ENCODE measurements at places on chromosomes 12 and 14.

- no peak for DNase-seq
Measured at GRCh38 chr12:58416236-58416635, 474.9 kb downstream of the ATP23 start.

DNA sequence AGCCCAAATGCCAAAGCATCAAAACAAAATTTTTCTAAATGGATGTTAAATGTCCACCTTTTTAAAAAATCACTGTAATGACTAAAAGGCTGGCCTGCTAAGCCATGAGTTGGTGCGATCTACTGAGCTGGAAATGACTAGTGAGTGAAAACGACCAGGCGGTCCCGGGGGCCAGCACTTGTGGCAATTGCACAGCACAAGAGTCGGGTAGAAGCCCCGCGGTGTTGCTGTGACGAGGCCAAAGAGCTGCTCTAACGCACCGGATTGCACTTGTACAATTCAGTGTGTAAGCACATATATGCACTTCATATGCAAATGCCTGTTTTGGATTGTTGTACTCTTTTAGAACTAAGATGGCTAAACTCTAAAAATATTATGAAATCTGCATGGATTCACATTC lies 64.1 kb upstream of the DYNC1H1 start:
- no peak for DNase-seq

- DNase-seq: no peak
Measured at GRCh38 chr14:23804817-23805216, 148.8 kb upstream of the DHRS4 start.

- no peak for DNase-seq
Measured at GRCh38 chr12:19128485-19128884, 1.0 kb upstream of the PLEKHA5 start.

DNA sequence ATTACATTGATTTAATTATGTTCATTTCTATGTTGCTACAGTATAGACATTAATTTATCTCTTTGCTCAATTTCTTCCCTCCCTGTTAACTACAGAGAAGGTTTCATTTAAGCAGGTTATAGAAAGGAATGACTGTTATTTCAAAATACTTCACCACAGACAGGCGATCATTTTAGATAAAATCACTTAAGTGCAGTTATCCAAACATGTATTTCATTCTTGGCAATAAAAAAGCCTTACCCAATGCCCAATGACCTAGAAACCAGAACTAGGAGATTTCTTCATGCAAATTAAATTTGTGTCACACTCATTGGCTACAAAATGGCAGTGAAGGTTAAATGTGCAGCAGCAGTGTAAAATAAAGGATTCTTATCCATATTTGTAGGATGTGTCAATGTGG lies 266.4 kb downstream of the KCNH5 start:
- DNase-seq: no peak

- no peak for DNase-seq
Measured at GRCh38 chr14:81839056-81839455, 305.4 kb upstream of the SEL1L start.

DNA sequence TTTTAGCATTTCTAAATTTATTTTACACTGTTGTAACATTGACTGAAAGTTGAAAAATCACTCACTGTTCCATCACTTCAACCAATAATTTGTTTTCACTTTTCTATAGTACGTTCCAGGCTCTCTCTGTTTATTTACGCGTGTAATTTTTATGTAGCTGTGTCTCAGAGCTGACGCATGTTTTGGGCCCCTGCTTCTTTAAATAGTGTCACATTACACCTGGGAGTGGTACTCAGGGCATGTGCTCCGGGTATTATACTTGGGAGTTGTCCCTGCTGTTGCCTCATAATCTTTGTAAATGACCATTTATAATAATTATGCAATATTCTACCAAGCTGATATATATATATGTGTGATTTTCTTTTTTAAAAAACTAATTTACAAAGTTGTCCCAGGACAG lies 132.8 kb upstream of the CPM start:
- no peak for DNase-seq

GRCh38 chr12:1643905-1644533 lies 15.0 kb downstream of the WNT5B start:
- no peak for DNase-seq

DNA sequence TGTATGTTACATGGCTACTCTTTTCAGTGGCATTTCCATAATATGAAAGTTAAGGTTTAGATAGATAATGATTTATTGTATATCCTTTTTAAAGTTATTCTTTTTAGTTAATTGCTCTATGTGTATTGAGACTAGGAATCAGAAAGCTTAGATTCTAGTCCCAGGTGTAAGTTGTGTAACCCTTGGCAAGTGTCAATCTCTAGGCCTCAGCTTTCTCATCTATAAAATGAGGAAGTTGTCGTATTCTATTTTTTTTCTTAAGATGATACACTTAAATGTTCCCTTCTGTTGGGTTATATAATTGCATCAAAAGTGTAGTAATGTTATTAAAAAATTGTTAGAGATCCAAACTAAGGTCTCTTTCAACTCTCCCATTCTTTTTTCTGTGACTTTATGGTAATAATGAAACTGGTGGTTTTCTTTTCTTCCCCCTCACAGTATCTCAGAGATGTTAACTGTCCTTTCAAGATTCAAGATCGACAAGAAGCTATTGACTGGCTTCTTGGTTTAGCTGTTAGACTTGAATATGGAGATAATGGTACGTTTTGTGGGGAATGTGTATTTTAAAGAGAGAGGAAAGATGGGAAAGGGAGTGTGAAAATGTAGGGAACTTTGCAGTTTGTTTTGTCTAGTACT lies 4.1 kb downstream of the RTRAF start:
- DNase-seq: no peak

DNA sequence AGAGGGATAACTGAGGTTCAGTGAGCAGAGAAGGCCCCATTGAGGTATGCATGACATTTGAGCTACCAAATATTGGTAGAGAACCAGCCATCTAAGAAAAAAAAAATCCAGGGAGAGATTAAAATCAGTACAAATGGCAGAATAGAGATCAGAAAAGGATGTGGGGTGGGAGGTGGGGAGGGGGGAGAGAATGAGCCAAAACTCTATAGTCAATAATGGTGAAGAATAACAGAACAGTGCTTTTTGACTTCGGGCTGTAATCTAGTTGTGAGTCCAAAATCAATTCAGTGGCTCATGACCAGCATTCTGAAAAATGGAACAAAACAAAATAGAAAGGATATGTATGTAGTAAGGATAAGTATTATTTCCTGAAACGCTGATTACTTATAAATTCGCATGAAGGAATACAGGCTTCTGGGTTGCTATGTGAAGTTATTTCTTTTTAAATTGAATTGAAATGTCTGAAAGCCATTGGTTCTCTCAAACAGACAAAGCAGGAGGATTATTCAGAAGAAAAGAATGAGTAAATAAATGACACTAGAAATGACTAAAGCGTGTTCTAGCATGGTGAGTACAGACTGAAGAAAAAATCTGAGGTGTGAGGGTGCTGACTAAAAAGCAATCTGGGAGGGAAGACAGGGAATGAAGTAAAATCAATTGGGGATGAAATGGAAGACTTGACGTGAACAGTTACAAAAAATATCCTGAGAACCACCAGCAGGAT lies 72.4 kb downstream of the ATP2B1 start:
- no peak for DNase-seq

DNA sequence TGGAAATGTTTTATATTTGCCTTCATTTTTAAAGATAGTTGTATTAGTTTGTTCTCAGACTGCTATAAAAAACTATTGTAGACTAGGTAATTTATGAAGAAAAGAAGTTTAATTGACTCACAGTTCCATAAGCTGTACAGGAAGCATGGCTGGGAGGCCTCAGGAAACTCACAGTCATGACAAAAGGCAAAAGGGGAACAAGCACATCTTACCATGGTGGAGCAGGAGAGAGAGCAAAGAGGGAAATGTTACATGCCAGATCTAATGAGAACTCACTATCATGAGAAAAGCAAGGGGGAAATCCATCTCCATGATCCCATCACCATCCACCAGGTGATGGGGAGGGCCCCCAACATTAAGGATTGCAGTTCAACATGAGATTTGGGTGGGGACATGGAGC lies 35.5 kb upstream of the UNC79 start:
- DNase-seq: no peak

GRCh38 chr12:56628671-56629458 lies 1.3 kb downstream of the BAZ2A start:
- no peak for DNase-seq

GRCh38 chr14:101189962-101190560 lies 286.5 kb upstream of the RTL1 start:
- no peak for DNase-seq

DNA sequence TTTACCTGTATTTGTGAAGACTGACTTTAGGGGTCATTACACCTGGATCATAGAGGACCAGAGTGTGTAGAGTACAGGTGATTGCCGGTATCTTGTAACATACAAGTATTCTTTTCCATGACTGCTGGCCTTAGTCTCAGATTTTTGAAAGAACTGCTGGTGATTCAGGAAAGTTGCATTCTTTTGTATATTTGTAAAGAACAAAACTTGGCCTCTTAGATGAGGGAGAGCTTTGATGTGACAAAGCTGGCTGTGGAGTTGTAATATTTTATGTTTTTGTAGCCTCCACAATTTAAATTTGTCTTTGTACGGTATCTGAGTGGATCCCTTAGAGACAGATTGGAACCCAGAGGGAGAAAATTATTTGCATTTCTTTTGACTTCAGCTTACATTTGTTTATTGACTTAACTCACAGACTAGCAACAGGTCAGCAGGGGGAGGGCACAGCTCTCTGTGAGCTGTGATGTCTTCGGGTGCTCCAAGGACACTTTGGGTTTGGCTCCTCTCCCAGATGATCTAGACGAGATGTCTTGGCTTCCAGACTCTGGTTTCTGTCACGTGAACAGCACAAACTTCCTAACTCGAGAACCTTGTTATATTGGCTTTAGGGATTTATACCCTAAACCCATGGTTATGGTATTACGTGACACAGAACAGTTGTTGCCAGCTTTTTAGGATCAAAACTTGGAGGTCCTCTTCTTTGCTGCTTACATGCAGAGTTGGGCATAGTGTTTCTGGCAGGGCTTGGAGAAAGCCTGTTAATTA lies 65.9 kb downstream of the DAAM1 start:
- no peak for DNase-seq

DNA sequence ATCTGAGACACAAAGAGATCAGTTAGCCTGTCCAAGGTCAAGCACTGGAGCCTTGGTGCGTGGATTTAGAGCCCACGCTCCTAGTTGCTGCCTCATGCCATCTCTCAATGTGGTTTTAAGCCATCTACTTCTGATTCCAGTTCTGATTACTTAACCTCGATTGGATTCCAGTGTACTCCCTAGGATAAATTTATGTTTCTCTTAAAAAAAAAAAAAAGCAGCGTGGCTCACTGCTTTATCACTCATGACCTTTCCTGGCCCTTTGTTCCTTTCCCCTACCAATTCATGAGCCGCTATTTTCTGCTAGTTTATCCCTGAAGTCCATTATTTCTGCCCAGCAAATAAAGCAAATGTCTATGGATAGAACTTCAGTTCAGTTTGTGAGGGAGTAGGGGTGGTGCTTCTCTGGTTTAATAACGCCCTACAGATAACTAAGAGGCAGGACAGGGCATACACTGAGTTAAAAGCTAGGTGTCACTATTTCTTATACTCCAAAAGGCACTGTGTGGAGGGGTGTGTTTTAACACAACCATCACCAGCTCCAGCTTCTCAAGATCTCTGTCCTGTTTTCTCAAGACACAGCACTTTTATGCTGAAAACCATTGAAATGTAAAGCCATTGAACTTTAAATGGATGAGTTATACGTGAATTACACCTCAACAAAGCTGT lies 9.8 kb upstream of the PARP11 start:
- no peak for DNase-seq

GRCh38 chr14:60220084-60220483 lies 28.9 kb upstream of the PPM1A start:
- DNase-seq: no peak

GRCh38 chr12:66629138-66629870 lies 49.6 kb downstream of the GRIP1 start:
- DNase-seq: no peak

- no peak for DNase-seq
Measured at GRCh38 chr12:59403259-59403932, 192.4 kb upstream of the SLC16A7 start.

DNA sequence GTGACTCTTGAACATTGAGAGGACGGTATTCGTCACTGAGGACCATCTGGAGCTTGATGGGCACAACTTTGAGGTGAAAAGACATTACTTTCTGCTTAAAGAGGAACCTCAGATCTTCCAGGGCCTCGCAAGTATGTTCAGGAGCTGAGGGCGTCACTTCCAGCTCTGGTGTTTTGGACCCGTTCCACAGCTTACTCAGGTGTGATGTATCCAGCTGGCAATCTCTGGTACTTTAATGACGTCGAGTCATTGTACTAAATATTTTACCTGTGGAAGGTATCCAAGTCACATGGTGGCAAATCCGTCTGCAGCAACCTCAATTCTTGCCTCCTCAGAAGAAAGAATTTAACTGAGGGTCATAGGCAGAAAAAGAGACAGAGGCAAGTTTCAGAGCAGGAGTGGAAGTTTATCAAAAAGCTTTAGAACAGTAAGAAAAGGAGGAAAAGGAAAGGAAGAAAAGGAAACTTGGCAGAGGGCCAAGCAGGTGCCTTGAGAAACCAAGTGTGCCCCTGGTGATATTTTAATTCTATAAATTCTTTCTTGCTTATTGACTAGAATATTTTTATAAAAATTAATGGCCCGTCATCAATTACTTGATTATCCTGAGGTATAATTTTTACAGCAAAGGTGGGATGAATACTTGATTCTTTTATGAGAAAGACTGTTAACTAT lies 250.6 kb downstream of the AEBP2 start:
- DNase-seq: no peak

- DNase-seq: no peak
Measured at GRCh38 chr12:99611599-99611998, 36.0 kb upstream of the GARIN6 start.

GRCh38 chr14:94363151-94363624 lies 25.2 kb downstream of the SERPINA1 start:
- DNase-seq: no peak

- no peak for DNase-seq
Measured at GRCh38 chr14:45364565-45365156, 111.7 kb upstream of the MIS18BP1 start.

- DNase-seq: no peak
Measured at GRCh38 chr14:70811050-70811449, 1.7 kb upstream of the MAP3K9 start.

GRCh38 chr14:103101963-103102688 lies 7.6 kb downstream of the EXOC3L4 start:
- DNase-seq: no peak

DNA sequence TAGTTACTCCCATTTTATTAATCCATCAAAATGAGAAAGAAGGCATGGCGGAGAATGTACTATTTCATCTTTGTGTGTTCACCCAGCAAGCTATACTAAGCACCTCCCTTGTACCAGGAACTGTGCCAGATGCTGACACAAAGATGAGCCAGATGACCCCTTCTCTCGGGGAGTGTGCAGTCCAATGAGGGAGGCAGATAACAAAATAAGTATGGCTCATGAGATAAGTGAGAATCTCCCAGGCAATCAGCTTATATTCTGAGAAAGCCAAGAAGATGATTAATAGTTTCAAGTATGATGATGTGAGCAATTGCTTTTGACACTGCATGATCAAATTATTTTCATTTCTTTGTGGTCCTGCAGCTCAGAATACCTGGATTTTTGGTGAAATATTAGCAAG lies 1.3 kb upstream of the TMEM233 start:
- no peak for DNase-seq

Measured in stimulated activated CD4-positive, alpha-beta T cell treated with anti-CD3 and anti-CD28 coated beads, Interleukin-15, amount 100 ng/mL, for 1 hour (primary cell).